Smooth muscle cell of trachea (primary cell): ENCODE measurements at places on chromosomes 3 and 15. TPM values are rescaled to one million over a fixed set of nuclear protein-coding genes. Genes with fewer than 3 reads are reported as not detected.

PODXL2 gene
- total RNA-seq = 1.0 and 1.8 TPM in 2 replicates

PPIB gene
- total RNA-seq = 806 and 902 TPM in 2 replicates

FBXW12 gene
- total RNA-seq = 0.15 TPM in 1 of 2 replicates, not detected in the other

NGRN gene
- 62.1 and 91.1 TPM in 2 replicates for total RNA-seq

FBXO40 gene
- total RNA-seq = under 0.01 TPM in 1 of 2 replicates, not detected in the other

ZBTB38 gene
- total RNA-seq = 145 and 203 TPM in 2 replicates

IFT80 gene
- 90.8 and 120 TPM in 2 replicates for total RNA-seq

LMAN1L gene
- total RNA-seq = 0.15 TPM in 1 of 2 replicates, not detected in the other

RAMAC gene
- total RNA-seq = 28.8 and 35.6 TPM in 2 replicates

GDPGP1 gene
- total RNA-seq = 5.5 and 10.4 TPM in 2 replicates

RAB6B gene
- 0.44 and 1.2 TPM in 2 replicates for total RNA-seq

CPNE4 gene
- not detected in 2 replicates for total RNA-seq

GHSR gene
- total RNA-seq = not detected in 2 replicates
